ENCODE measurements at places on chromosomes 16 and 17.
A peak's percentile ranks its signal among the peaks of the same experiment; 100 is the strongest.

DNA sequence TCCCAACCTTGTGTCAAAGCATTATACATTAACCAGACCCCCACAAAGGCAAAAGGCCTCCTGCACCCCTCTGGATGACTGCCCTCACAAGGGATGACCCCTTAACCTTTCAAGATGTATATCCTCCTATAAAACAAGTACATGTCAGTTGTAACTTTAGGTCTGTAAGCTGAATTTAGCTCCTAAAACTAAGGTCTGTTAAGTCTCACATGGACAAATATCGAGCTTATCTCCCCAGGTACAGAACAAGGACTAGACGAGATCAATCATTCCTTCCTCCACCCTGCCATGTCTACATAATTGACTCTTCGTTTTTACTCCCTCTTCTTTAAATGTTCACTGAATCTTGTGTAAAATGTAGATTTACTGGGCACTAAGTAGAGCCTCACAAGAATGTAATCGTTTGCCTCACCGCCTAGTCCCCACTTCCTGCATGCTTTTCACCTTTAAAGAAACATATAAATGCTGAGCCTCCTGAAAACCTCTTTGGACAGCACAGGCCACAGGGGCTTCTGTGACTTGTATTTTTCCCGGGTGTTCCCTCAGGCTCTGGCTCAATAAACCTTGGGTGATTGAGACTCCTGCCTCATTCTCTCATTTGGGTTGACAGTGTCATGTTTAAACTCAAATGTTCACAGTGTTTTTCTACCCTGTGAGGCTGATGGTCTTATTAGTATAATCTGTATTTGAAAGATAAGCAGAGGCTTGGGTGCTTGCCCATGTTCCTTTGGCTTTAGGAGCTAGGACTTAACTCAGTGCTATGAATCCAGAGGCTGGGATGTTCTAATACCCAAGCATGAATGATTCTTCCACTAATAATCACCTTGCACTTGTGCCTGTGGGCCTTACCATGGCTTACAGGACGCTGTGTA lies 37.6 kb downstream of the MMD start:
- DNase-seq = no peak

GRCh38 chr16:4646773-4647643 lies 22.4 kb downstream of the MGRN1 start:
- DNase-seq = no peak

GRCh38 chr16:17289674-17290635 lies 180.8 kb downstream of the XYLT1 start:
- no peak for DNase-seq

- no peak for DNase-seq
Measured at GRCh38 chr16:14015033-14015432, 56.1 kb upstream of the MRTFB start.

DNA sequence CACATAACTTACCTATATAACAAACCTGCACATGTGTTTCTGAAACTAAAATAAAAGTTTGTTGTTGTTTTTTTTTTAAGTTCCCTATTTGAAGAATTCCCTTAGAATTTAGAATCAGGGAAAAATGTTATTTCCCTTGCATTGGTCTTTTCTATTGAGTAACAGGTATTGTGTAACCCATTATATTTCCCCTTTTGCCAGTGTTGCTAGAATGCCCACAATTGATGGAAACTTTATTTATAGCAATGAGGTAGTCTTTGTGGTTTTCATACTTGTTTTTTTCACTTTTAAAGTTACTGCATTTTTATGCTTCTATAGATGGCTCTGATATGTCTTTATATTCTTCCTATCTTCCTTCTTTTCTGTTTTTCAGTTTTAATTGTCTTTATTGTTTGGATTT lies 3.9 kb downstream of the NLRP1 start:
- DNase-seq = no peak

DNA sequence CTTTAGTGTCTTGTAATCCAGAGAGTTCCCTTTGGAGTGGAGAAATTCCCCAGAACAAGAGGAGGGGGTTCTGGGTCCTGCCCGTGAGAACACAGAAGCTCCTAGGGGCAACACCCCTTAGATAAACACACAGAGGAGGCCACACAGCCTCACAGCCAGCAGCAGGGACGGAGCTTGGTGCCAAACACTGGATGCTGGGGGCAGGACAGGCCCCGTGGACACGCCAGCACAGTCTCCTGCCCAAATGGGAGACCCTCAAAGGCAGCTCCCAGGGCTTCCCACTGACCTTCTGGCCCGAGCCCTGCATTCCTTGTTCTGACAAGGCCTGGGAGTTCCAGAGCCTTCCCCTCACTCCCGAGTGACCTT lies 31.8 kb upstream of the JPH3 start:
- no peak for DNase-seq

DNA sequence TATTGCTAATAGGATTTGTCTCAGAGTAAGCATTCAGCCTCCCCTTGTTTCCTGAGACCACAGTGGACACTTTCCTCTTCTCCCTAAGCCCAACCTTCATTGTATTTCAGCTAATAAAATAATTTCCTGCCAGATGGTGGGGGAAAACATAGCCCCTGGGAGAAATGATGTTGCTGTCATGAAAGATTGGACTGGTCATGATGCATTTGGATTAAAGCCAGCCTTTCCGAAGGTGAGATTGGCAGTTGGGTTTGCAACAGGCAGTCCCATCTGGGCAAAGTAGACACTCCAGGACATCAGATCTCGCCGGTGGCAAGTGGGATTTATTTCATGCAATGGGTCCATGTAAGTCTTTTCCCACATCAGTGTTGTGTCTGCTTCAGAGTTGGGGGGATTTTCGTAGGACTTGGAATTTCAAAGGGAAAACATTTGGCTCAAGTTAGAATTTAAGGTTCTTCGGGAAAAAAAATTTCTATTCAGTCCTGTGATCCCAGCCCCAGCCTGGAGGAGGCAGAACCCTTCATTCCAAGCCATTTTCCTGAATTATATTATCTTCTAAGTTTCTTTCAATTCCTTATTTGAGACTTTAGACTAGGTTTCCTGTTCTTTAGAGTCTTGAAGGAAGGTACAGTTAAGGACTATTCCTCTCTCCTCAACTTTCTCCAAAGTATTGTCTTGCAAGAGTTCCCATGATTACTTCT lies 391.7 kb downstream of the XYLT1 start:
- DNase-seq = no peak

DNA sequence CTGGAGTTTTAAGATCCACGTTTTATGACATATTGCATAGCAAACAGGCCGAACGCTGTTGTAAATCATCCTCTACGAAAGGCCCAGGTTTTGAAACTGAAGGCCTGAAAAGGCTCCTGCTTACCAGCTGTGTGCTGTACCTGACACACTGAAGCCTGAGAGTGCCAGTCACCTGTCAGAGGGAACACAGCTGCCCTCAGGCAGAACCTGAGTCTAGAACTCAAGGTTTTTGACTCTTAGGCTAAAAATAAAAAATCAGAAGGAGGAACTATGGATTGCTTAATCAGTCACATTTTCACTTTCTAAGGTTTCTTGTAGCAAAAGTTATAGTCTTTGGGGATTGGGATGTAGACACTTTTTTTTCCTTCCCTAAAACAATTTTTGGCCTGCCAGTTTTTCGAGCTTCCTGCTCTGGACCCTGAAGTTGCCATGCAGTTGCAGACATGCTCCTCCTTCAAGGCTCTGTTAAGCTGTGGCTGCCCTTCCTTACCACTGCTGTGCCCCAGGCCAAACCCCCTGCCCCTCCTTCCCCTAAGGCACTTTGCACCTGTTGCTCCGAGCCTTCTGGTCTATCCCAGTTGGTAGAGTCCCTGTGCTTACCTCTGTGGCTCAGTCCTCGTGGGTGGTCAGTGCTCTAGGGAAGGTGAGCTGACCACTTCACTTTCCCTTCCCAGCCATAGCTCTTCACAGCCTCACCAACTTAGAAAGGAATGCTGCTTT lies 56.6 kb downstream of the TENT4B start:
- no peak for DNase-seq

GRCh38 chr17:82668024-82668630 lies 19.9 kb upstream of the WDR45B start:
- no peak for DNase-seq

GRCh38 chr17:46273541-46274236 lies 21.2 kb upstream of the LRRC37A start:
- no peak for DNase-seq

GRCh38 chr17:56111706-56112485 lies 41.4 kb upstream of the ANKFN1 start:
- DNase-seq = no peak

DNA sequence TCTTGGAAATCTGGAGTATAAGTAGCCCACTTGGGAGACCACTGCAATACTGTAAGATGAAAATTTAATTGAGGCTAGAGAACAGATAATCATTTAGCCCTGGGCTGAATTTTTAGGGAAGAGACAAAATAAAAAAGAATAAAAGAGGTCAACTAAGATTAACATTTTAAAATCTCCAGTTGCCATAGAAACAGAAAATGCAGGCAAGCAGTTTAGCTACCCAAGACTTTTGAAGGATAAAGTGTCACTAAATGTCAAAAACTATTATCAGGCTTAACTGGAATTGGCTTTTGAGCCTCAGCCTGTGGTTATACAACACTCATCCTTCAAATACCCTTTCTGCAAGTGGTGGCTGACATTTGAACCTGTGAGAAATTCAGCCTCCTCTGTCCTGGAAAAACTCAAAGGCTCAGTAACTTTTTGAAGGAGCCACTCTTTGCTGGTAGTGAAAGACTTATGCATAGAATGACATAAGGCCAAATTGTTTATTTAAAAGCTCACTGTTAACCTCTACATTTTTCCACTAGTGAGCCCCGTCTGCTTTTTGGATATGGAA lies 220.7 kb upstream of the KCNJ16 start:
- DNase-seq = no peak

- DNase-seq = no peak
Measured at GRCh38 chr17:16419074-16419928, 3.9 kb downstream of the TRPV2 start.

DNA sequence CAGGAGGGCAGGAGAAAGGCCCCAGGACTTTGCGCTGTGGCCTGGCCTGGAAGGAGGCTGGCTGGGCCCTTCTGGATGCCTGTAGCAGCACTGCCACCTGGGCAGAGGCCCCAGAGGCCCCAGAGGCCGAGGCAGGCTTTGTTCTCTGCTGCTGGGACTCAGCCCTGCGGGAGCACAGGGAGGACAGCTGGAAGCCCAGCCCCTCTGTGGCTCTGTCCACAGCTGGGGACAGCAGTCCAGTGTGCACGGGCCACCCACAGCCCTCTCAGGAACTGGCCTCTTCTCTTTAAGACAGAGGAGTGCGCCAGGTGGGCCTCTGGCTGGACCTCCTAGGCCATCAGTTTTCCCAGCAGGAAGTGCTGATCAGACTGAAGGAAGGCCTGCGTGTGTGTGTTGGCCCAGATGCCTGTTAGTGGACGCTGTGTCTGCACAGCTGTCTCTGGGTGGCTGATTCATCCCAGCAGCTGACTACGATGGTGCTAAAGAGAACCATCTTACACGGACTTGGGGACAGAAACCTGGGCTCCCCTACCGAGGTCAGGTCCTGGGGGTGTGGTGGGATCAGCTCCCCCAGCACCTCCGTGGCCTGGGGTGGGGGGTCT lies 26.9 kb upstream of the ZNF750 start:
- no peak for DNase-seq

DNA sequence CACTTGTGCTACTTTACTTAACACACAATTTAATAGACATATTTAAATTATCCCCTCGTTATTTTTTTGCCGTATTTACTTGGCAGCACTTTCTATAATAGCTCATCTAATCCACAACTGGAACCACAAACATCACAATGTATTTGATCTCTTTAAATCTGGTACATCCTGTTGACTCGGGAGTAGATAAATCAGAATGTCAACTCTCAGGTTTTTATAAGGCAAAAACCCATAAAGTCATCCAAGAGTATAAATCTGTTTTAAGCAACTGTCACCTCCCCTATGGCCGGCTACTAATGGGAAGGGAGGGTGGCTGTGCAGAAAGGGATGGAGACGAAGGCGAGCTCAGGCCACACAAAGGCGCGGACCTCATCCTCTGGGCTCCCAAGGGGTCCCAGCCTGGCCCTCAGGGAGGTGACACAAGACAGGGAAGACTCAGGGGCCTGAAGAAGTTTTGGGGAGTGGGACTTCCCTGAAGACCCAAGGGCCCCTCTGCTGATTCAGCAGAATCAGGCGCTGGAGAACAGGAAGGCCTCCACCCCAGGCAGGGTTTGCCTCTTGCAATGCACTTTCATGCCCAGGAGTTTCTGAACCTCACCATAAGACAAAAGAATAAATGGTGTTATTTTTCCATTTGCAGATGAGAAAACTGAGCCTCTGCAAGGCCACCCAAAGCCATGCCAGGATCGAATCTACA lies 122.5 kb downstream of the ZNF423 start:
- no peak for DNase-seq

DNA sequence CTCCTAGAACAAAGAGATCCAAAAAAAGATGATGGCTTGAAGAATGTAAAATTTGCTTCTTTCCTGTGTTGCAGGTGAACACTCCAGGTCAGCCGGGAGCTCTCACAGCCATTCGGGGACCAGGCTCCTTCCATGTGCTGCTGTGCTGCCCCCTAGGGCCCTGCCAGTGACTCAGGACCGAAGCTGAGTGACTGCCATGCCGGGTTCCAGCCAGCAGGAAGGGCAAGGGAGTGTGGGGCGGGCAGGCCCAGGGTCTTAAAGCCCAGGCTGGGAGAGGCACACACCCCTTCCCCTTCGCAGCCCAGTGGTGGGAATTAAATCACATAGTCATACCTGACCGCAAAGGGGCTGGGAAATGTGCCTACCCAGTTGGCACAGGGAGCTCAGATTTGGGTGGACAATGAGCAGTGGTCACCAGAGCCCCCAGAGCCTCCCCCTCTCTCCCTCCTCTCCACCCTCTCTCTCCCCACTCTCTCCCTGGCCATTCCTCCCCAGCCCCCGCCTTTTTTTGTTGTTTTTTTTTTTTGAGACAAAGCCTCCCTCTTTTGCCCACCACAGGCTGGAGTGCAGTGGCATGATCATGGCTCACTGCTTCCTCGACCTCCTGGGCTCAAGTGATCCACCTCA lies 11.5 kb downstream of the EPOP start:
- DNase-seq = peak; percentile 73

DNA sequence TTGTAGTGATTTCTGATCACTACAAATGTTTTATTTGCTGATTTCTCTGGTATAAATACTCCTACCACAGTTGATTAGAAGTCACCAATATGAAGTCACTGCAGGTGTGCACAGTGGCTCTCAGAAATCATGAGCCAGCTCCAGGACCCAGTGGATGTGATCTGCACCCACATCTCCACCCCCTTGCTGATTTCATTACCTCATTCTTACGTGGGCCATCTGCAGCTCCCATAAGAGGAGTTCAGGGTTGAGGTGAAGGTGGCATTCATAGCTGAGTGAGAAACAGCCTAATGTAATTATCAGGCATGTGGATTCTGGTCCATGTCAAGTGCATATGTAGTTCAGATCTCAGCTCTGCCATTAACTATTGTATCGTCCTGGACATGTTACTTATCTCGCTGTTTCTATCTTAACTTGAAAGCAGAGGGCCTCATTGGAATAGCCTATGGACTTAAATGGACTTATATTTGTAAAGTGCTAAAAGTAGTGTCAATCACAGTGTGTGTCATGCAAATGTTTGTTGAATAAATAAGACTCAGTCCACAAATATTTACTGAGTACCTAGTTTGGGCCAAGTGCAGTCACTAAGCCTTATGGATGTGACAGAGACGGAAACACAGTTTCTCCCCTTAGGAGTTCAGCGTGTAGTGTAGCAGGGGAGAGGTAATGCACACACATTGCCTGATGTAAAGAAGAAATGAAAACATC lies 40.7 kb upstream of the ZKSCAN2 start:
- DNase-seq = no peak

GRCh38 chr16:56370185-56370874 lies 55.0 kb downstream of the AMFR start:
- no peak for DNase-seq

GRCh38 chr16:84766978-84767773 lies 52.6 kb upstream of the CRISPLD2 start:
- DNase-seq = no peak
